Gastroesophageal sphincter (tissue), 4 donors: ENCODE measurements at places on chromosomes 2 and 18. TPM values are rescaled to one million over a fixed set of nuclear protein-coding genes. Genes with fewer than 3 reads are reported as not detected.

PLGLB1 gene
- total RNA-seq = not detected

OTOS gene
- not detected for total RNA-seq

SEMA4F gene
- 2.7 TPM for total RNA-seq

- H3K36me3 ChIP-seq = no peaks in the 10 kb centered on the region
- ATAC-seq = peak; percentile 22
- no peaks in the 10 kb centered on the region for H3K27me3 ChIP-seq
Measured at GRCh38 chr18:26574958-26575864, 26.9 kb upstream of the KCTD1 start.

GRCh38 chr2:162212366-162212765 lies 30.9 kb downstream of the FAP start:
- no peak overlapping the region for H3K4me3 ChIP-seq
- H3K27me3 ChIP-seq = no peaks in the 10 kb centered on the region
- H3K36me3 ChIP-seq = no peaks in the 10 kb centered on the region
- peak overlapping the region; percentile 34 for H3K27ac ChIP-seq
- ATAC-seq = no peak

- peak; percentile 72 for ATAC-seq
- no peaks in the 10 kb centered on the region for H3K36me3 ChIP-seq
- H3K27me3 ChIP-seq = no peaks in the 10 kb centered on the region
- no peak overlapping the region for H3K4me3 ChIP-seq
- peak overlapping the region; percentile 15 for H3K27ac ChIP-seq
- no peaks in the 10 kb centered on the region for H3K4me1 ChIP-seq
Measured at GRCh38 chr18:36493349-36494159, 196.0 kb downstream of the FHOD3 start.

ASAP2 gene
- total RNA-seq = 24.9 TPM

- H3K27ac ChIP-seq = no peak overlapping the region
- H3K4me1 ChIP-seq = no peaks in the 10 kb centered on the region
- no peaks in the 10 kb centered on the region for H3K27me3 ChIP-seq
- no peak overlapping the region for H3K4me3 ChIP-seq
- ATAC-seq = no peak
Measured at GRCh38 chr2:111994042-111994441, 61.0 kb upstream of the TMEM87B start.

DSC3 gene
- 0.27 TPM for total RNA-seq

PDE1A gene
- total RNA-seq = 10.7 TPM

CHRNG gene
- not detected for total RNA-seq

DNA sequence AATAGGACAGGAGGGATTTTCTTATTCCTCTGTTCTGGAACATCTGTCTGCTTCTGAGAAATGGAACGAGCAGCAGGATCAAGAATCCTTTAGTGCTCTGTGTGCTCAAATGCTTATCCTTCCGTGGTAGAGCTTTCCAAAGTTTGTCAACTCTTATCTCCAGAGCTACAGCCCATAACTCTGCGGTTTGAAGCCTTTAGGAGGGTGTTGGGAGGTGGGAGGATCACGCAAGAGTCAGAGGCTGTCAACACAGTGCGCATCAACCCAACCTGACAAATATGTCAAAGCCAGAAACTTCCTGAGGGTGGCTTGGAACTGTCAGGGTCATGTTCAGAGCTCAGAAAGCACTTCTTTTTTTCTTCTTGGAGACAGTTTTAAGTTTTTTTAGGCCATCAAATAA lies 95.9 kb downstream of the CRIM1 start:
- H3K27me3 ChIP-seq = no peaks in the 10 kb centered on the region
- H3K4me1 ChIP-seq = peaks cover 35% of the 10 kb centered on the region
- H3K4me3 ChIP-seq = no peak overlapping the region
- H3K36me3 ChIP-seq = peaks cover 30% of the 10 kb centered on the region
- peak overlapping the region; percentile 83 for H3K27ac ChIP-seq
- ATAC-seq = no peak

DNA sequence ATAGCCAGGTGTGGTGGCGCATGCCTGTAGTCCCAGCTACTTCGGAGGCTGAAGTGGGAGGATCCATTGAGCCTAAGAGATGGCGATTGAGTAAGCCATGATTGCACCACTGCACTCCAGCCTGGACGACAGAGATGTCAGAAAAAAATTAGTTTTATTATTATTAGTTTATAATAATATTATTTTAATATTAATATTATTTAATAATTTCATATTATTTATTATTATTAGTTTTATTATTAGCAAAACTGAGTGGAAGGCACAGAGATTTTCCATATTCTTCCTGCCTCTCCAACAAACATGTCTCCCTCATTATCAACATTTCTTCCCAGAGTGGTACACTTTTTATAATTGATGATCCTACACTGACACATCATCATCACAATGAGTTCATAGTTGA lies 278.2 kb downstream of the SOX11 start:
- H3K27me3 ChIP-seq = no peaks in the 10 kb centered on the region
- no peak for ATAC-seq
- no peaks in the 10 kb centered on the region for H3K36me3 ChIP-seq
- no peak overlapping the region for H3K4me3 ChIP-seq
- H3K27ac ChIP-seq = no peak overlapping the region

DNA sequence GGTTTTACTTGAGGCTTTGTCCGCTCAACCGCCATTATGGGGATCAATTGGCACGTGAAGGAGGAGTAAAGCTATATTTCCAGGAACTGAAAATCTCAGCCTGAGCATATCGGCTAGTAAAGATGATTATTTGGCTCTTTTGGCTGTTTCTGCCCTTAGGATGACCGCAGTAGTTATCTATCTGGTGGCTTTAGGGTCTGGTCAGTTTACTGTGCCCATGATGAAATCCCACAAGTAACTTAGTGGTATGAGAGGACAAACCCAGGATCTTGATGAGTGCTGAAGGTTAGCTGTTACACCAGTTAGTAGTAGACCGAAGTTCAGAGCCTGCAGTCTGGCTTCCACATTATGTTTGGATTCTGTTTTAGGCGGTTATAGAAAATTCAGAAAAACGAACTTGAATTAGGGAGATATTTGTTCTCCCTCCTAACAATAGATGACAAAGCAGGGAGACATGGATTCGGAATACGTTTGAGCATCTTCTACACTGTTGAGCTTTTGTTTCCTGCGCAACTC lies 1.2 kb downstream of the MAT2A start:
- H3K27me3 ChIP-seq = no peaks in the 10 kb centered on the region
- peaks cover 67% of the 10 kb centered on the region for H3K4me1 ChIP-seq
- peak overlapping the region; percentile 96 for H3K27ac ChIP-seq
- no peak for ATAC-seq
- peak overlapping the region; percentile 79 for H3K4me3 ChIP-seq

GAD1 gene
- not detected for total RNA-seq
